ENCODE measurements at places on chromosomes 16 and 17.

DNA sequence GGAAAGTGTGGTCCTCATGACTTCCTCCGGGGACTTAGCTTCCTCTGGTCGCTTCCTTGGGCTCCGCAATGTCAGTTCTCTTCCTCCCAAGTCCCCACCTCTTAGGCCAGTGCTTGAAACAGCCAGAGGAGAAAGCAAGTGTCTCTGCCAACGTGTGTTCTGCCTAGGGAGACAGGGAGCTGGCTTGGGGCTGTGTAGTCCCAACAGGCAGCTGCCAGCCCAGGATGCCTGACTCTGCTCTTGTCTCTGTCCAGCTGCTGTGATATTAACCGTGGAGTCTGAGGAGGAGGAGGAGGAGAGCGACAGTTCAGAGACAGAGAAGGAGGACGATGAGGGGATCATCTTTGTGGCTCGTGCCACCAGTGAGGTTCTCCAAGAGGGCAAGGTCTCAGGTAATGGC is 13.5 kb upstream of the PLEKHG4 start:
- DNase-seq, result no peak

DNA sequence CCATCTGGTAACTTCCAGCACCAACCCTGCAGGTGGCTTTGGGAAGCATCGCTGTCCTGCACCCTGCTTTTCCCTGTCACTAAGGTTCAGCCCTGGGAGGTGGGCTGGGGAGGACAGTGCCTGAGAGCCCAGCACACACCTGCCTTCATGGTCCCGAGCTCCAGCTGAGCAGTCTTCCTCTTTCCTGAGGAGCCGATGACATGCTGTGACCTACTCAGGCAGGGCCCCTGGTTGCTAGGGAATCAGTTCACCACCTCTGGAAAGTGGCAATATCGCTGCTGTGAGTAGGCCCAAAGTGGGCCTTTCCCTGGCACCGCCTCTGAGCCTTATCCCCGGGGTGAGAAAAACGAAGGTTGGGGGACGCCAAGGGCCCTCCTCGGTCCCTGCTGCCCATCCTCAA is 17.9 kb downstream of the ST3GAL2 start:
- no peak for DNase-seq

DNA sequence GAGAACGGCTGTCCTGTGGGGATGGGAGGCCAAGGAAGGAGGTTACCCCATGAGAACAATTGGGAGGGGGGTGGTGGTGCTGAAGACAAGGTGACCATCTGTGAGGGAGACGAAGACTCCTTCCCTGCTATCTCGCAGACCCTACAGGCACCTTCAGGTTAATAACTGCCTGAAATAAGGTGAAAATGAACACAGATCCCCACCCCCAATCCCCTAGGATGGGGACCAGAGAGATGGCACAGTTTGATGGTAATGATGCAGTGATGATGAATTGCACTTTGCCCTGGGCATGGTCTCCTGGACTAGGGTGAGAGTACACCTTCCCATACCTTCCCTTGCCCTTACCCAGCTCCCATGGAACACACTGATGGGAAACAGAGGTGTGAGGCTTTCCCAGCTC is 1.4 kb upstream of the NAE1 start:
- DNase-seq, result no peak

DNA sequence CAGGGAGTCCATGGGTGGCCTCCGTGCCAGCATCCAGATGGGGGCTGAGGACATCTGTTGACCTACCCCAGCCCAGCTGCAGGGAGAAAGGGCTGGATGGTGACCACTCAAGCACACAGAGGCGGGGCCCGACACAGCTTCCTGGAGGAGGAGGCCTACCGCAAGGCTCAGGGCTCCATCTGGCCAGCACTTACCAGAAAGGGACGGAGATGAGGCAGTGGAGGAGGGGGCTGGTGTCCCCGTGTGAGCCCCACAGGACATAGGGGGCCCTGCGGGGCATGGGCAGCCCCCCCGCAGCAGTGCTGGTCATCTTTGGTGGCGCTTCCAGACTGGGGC is 147.5 kb upstream of the CIBAR2 start:
- DNase-seq, result no peak

DNA sequence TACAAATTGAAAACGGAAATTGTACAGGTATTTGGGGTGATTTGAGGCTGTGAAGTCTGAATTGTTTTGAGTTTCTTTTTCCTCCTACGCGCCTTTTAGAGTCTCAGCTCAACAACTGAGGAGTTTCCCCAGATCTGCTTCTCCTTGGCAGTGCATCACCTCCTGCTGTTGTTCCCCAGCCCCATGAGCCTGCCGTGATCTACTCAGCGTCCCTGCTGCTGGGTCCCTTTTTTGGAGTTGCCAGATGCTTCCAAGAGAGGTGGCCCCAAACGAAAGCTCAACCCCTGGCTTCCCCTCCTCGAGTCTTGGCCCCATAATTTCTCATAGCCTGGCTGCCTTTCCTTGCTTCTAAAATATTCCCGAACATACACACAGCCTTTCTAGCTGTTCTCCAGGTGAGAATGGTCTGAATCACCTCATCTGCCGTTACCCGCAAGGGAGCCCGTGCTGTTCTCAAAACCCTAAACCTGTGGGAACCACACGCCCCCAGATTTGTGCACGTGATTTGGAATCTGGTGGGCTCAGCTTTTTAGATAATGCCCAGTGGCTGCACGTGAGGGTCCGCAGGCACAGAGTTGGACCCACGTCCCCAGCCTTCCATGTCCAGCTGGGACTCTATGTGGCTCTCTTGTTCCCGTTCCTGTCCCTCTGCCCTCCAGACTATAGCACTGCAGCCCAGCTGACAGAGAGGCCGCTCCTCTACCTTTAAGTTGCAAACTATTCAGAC is 179.1 kb upstream of the CHMP6 start:
- DNase-seq, result no peak
